ENCODE measurements at places on chromosomes 2 and 18.

DNA sequence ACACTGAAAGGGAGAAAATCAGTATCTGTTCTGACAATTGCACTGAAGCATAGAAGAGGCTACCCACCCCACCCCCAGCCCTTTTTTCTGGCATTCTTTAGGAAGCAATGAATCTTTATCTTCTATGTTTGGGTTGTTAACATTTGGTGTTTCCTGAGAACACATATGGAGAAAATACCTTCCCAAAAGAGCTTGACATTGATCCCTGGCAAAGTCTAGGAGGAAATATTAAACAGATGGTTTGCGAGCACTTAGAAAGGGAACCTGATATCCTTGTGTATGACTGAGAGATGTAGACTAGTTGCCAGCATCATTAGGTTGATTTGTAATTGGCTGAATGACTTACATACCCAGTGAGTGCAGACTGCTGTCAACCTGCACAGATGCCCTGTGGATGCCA, 42.9 kb downstream of the DOK1 start:
- DNase-seq = no peak

- DNase-seq = no peak
Observed at GRCh38 chr18:78526275-78526674, 453.3 kb upstream of the SALL3 start.

DNA sequence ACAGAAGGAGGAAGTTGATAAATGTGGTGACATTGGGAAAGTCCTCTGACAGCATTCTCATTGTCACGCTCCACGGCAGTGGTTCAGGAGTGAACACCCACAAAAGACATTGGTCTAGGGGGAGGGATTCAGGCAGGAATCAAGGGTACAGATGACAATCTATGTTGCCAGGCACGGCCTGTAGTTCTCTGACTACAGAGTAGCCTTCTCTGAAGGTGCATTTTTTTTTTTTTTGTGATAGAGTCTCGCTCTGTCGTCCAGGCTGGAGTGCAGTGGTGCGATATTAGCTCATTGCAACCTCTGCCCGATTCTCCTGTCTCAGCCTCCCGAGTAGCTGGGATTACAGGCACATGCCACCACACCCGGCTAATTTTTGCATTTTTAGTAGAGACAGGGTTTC, 7.4 kb upstream of the MOB1A start:
- no peak for DNase-seq

GRCh38 chr18:41949206-41949920, 5.7 kb upstream of the PIK3C3 start:
- DNase-seq = no peak

- no peak for DNase-seq
Observed at GRCh38 chr2:99431587-99432275, 58.1 kb downstream of the REV1 start.

GRCh38 chr2:241399941-241400922, 44.1 kb downstream of the FARP2 start:
- no peak for DNase-seq

Measured in posterior cingulate gyrus (tissue), 11 donors.